Activated naive CD8-positive, alpha-beta T cell treated with anti-CD3 and anti-CD28 coated beads for 36 hours (primary cell): ENCODE measurements at places on chromosomes 1 and 21. TPM values are rescaled to one million over a fixed set of nuclear protein-coding genes. Genes with fewer than 3 reads are reported as not detected.

DNA sequence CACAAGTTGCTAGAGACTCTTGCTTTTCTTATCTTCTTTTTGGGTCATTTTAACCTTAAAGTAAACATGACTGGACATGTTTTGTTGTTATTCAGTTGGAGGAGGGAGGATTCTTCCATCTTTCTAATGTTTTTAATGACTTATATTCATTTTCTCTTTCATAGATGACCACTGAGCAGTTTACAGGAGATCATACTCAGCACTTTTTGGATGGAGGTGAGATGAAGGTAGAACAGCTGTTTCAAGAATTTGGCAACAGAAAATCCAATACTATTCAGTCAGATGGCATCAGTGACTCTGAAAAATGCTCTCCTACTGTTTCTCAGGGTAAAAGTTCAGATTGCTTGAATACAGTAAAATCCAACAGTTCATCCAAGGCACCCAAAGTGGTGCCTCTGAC is 11.9 kb downstream of the DYRK3 start:
- no peak for DNase-seq

- DNase-seq: no peak
Measured at GRCh38 chr1:11116318-11116717, 16.6 kb upstream of the EXOSC10 start.

DNA sequence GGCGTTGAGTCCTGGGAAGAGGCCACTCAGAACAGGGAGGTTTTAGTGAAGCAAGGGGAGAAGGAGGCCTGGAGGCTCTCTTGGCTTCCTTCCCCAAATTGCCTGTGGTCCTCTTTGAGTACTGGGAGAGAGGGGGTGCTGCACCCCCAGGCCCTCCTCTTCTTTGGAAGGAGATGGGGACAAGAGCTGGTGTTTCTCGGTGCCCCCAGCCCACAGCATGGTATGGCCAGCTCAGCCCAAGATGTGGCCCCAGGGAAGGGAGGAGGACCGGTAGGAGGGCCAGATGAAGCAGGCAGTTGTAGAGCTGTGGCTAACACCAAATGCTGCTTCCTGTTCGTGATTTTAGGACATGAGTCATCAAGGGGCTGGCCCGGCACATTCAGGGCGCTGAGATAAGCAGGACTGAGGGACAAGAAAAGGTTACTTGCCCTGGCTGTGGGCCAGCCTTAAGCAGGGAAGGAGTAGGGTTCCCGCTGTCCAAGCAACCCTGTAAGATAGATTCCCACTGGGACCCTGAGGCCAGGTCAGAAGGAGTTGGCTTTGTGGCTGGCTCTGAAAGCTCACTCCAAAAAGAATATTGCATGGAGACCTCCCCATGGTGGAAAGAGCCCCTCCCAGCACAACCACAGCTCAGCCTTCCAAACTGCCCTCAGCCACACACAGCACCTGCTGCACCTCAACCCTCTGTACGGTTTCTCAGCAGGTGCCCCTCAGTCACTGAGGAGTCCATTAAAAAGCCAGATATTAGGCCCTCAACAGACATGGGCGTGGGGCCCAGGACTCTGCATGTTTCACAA is 4.9 kb upstream of the TNFRSF1B start:
- DNase-seq: peak; percentile 84

Gene SPRR2A
- not detected for total RNA-seq

Gene FCER1G
- 3.0 TPM for total RNA-seq

GRCh38 chr1:7533006-7533405 is 238.1 kb upstream of the VAMP3 start:
- DNase-seq: no peak

- no peak for DNase-seq
Measured at GRCh38 chr1:5110508-5110907, 456.1 kb downstream of the AJAP1 start.

- no peak for DNase-seq
Measured at GRCh38 chr1:61028136-61028535, 54.2 kb upstream of the NFIA start.

DNA sequence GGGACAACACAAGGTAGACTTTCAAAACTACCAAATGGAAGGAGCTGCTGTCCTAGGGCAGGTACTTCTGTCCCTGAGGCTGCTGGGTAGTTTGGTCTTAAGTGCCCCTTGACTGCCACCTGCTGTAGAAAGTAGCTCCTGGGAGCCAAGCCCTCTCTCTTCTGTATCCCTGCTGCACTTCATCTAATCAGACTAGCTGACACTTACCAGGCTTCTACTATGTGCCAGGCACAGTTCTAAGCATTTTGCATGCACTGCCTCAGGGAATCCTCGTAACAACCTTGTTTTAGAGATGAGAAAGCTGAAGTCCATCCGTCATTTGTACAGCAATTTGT is 15.9 kb upstream of the SRSF4 start:
- DNase-seq: peak; percentile 18

Gene PGBD5
- total RNA-seq: not detected

GRCh38 chr1:206748348-206749030 is 22.1 kb upstream of the IL19 start:
- no peak for DNase-seq

Gene AGT
- total RNA-seq: not detected

Gene GPR161
- total RNA-seq: 0.14 TPM

Gene TSPEAR
- total RNA-seq: not detected

DNA sequence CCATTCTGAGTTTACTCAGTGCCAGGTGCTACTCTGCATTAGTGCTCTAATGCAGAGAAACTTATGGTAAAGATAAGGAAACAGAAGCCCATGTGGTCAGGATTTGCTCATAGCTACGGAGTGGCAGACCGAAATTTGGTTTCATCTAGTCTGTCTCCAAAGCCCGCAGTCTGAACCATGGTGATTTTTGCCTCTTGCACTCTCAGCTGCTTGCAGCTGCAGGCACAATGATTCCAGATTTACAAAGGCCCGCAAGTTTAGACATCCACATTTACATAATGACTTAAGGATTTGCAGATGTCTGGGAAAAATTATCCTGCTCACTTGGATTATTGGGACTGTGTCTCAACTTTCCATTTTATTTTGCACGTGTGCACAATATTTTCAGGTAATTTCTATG is 161.3 kb upstream of the KCNJ6 start:
- no peak for DNase-seq

- no peak for DNase-seq
Measured at GRCh38 chr21:42580076-42580792, 66.6 kb downstream of the SLC37A1 start.

Gene NPHS2
- not detected for total RNA-seq

DNA sequence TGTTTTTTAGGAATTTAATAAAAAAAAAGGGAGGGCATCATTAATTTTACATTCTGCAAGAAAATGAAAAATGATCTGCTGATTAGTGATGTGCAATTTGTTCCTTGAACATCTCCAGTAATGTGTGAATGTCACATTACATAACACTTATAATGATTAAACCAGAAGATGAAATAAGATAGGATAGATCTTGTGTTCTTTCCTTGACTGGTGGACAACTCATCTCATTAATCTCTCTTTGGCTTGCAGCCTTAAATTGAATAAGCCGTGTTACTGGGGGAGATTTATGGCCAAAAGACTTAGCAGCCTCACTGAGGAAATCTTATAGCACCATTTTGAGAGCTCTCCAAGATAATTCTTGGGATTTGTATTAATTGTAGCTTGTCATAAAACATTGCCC is 217.2 kb downstream of the ST6GALNAC3 start:
- DNase-seq: no peak

GRCh38 chr1:230356190-230356589 is 69.9 kb downstream of the PGBD5 start:
- no peak for DNase-seq

Gene TRAPPC3
- total RNA-seq: 58.0 TPM

DNA sequence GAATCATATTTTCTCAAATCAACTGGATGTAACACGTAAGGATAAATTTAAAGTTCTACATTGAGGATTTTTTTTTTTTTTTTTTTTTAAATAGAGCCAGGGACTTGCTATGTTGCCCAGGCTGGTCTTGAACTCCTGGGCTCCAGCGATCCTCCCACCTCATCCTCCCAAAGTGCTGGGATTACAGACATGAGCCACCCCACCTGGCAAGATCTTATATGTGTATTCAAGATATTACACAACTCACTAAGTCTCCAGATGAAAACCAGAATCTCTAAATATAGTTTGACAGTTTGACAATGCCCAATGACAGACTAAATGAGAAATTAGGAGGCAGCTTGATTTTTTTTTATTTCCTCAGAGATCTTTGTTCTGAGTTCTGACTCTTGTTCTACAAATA is 6.8 kb downstream of the YY1AP1 start:
- no peak for DNase-seq

GRCh38 chr21:32807717-32808380 is 36.3 kb upstream of the PAXBP1 start:
- DNase-seq: no peak
